ENCODE measurements at places on chromosomes 1 and 21. TPM values are rescaled to one million over a fixed set of nuclear protein-coding genes. Genes with fewer than 3 reads are reported as not detected.

- DNase-seq = no peak
These were observed 87.0 kb upstream of the ATP1B1 start for GRCh38 chr1:169019419-169020058.

DNA sequence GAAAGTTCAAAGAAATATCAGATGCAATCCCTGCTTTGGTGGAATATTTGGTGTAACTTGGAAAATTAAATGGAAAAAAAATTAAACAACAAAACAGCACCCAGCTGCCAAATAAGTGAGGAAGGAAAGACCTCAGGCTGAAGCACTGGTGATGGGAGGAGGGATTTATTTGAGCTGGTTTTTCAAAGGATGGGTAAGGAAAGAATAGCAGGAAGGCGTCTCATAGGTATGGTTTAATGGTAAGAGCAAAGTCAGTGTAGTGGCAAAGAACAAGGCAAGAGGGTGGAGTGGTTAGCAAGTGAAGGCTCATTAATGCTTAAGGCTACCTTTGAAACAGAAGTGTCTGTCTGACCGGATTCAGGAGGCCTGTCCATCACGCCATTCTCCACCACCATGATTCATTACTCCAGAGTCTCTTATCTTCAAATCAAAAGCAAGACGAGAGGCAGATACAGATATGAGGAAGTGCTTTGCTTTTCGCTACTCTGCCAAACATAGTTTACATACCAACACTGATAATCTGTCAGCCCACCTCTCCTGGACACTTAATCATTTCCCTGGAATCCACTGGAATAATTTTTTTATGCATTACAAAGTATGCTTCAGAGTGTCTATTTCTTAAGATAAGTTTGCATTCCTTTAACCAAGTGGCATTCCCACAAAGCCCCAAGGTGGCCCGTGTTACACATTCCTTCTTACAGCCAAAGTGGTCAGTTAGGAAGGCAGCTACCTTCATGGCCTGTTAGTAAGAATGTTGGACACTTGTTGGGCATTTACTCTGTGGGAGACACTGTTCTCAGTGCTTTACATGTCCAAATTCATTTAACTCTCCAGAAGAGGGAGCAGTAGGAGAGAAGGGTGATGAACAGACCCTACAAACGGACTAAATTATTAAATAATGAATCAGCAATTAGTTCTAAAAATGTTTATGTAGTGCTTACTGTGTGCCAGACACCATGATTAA is 146.6 kb downstream of the ROR1 start:
- no peak for DNase-seq

- DNase-seq = no peak
These were observed 113.4 kb upstream of the RAVER2 start for GRCh38 chr1:64631346-64632034.

- no peak for DNase-seq
These were observed 393.6 kb downstream of the AGBL4 start for GRCh38 chr1:49630156-49630555.

GRCh38 chr1:61638296-61638695 is 86.6 kb downstream of the TM2D1 start:
- no peak for DNase-seq

- DNase-seq = no peak
These were observed 207.8 kb downstream of the SIPA1L2 start for GRCh38 chr1:232422098-232422497.

DNA sequence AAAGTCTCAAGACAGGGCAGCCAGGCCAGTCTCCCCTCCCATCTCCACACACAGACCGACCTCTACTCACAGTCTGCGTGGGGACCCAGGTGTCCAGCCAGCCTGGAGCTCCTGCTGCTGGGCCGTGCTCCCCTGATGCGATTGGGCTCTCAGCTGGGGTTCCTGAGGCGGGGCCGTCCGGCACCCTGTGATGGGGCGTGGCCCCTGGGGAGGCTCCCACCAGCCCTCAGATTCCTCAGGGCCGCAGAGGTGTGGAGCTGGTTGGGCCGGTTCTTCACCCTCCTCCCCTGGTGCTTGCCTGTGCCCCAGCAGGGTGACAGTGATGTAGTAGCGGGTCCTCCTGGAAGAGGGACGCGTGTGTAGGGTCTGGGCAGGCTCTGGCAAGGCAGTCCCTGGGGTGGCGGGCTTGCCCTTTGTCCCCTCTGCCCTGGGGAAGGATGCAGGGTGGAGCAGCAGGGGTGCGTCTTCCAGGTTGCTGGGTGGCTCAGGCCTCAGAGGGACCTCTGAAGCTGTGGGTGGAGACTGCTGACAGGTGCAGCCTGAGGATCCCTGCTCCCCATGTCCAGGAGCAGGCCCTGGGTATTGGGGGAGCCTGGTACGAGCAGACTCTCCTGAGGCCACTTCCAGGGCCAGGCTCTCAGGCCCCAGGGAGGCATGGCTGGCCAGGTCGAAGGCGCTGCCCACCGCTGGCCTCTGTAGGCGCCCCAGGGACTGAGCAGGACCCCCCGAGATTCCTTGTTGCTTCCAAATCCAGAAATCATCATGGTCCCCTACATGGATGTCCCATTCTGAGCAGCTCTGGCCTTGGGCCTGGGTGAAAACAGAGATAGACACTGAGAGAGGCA is at the start of gene CRYBG2:
CRYBG2 (minus strand) TSS at position 155 of the 845 bp plus-strand sequence. CDS start 7,473 bp downstream, outside the sequence.
- no peak for DNase-seq

The PTPRF gene
- total RNA-seq = 203 TPM

The NES gene
- 65.8 TPM for total RNA-seq

The BCL2L15 gene
- total RNA-seq = not detected

The SCYL3 gene
- 7.9 TPM for total RNA-seq

The CYP4B1 gene
- 0.92 TPM for total RNA-seq

The CFHR1 gene
- total RNA-seq = not detected

The KCNH1 gene
- 3.2 TPM for total RNA-seq
